CD8-positive, alpha-beta T cell (primary cell): ENCODE measurements at places on chromosomes 12 and 14.
A peak's percentile ranks its signal among the peaks of the same experiment; 100 is the strongest.

DNA sequence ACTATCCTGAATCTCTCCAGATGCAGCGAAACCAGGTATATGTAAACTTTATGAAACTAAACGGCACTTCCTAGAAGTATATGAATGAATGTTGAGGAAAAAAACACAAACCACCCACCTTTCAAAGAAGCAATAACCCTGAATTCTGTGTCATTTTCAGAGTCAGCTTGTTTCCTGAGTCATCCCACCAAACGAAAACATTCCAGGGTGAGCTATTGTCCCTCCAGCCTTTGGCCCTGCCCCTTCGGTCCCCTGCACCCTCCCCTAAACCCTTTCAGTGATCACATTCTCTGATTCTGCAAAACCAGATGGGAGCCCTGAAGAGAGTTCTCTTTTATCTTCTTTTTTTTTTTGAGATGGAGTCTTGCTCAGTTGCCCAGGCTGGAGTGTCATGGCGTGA, 202.6 kb upstream of the ALG10B start:
- DNase-seq = no peak

GRCh38 chr14:58796242-58797009, 158.7 kb downstream of the DACT1 start:
- DNase-seq = no peak

GRCh38 chr12:9118158-9118557, 2.4 kb upstream of the A2M start:
- DNase-seq = no peak

GRCh38 chr12:89524541-89525304, at the start of gene GALNT4:
TSS of gene GALNT4 (minus strand) at chr12:89524796. CDS start at chr12:89524549, 247 bp downstream.
- peak; percentile 88 for DNase-seq

DNA sequence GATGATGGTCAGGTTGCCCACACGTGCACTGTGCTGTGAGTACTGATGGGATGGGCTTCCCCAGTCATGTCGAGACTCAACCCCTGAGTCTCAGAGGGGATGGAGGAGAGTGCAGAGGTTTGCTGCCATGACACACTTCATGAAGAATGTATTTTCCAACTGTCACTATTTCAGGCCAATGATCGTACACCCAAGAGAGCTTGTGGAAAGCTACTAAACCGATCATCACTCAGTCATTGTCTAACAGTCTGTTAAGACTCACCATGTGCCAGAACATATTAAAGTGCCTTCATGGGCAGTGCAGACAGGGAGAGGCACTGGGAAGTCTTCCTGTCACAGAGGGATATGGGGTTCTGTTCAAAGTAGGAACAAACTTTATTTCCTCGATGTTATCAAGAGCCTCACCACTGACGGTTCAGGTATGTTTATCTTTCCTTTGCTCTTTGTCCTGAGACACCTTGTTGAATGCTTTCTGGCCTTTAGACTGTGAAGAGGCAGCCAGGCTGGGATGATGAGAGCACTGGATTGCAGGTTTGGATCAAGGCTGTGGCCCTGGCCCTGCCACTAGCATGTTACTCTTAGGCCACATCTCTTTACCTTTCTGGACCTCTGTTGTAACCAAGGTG, 41.6 kb upstream of the NTF3 start:
- no peak for DNase-seq
